Natural killer cell treated with Interleukin-12 subunit alpha and Interleukin-12 subunit beta and Interleukin-15 and Interleukin-18, amount 100 ng/mL, for 72 hours (primary cell): ENCODE measurements at places on chromosomes 7 and 10. TPM values are rescaled to one million over a fixed set of nuclear protein-coding genes. Genes with fewer than 3 reads are reported as not detected.

GIMAP5 gene
- total RNA-seq, result 75.5 TPM

DNA sequence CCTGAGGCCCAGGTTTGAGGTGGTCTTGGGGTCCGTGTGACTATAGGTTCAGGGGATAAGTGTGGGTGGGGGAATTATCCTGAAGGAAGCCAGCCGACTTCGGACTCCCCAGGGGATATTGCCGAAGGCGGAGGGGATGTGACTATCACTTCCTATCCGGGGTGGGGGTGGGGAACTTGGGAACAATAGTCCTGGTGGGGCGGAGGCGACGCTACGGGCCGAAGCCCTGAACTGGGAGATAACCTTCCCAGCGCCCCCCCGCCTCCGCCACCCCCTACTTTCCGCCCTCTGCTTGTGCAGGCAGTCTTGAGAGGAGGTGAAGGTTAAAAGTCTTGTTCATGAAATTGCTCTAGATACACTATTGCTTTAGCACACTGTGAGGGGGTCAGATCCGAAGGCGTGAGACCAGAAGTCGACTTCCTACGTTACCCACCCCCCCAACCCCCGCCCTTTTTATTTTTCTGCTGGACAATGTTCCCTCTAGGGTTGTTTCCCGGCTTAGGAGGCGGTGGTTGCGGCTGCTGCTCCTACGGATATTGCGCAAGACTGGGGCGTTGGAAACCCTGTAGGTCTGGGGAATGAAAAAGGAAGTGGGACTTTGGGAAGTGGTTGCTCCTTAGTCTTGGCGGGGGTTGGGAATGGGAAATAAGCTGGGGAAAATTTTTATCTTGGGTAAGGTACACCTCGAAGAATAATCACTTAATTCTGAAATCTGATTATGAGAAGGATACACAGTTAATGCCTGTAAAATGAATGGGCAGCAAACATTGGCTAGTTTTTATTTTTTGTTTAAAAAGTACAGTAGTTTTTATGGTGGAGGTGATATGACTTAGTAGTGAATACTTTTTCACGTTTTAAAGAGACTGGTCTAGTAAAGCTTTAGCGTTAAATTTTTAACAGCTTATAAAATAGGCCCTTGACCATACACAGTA, 1.5 kb downstream of the PTPN12 start:
- peak overlapping the region; percentile 87 for H3K4me3 ChIP-seq
- peak; percentile 73 for DNase-seq
- H3K27me3 ChIP-seq, result no peaks in the 10 kb centered on the region
- peak overlapping the region; percentile 69 for H3K27ac ChIP-seq
- no peaks in the 10 kb centered on the region for H3K36me3 ChIP-seq

DNA sequence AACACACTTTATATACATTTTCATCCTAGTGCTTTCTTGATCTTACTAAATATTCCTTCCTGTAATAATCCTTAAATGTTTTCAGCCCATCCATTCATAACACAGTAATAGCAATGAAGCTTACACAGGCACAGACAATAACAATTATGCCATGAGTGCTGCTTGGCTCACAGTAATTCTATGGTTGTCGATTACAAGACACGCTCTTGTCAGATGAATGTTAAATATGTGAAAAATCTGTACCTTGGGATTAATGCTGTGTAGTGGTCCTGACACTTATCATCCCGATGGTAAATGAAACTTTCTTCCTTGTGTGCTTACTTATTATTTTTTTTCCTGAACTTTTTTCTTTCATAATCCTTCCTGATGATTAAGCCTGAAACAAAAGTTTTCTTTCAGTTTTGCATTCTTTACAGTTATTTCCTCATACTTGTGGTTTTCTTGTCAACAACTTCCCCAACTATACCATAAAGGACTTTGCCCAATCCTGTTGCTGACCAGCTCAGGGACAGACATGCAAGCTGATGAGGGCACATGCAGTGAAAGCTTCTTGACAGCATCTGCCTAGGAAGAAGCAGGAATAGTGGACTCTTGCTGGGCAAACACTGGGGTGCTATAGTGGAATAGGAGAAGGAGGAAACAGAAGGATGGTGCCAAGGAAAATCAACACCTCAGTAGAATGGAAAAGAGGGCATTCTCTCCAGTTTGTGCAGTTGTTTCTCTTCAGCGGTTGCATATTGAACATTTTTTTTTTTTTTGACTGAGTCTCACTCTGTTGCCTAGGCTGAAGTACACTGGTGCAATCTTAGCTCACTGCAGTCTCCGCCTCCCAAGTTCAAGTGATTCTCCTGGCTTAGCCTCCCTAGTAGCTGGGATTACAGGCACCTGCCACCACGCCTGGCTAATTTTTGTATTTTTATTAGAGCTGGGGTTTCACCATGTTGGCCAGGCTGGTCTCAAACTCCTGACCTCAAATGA, 6.7 kb upstream of the MGAM2 start:
- no peaks in the 10 kb centered on the region for H3K36me3 ChIP-seq
- peaks cover 16% of the 10 kb centered on the region for H3K4me1 ChIP-seq
- H3K27me3 ChIP-seq, result peaks cover 9% of the 10 kb centered on the region
- no peak for DNase-seq

GRCh38 chr10:131002031-131002861, 309.3 kb downstream of the TCERG1L start:
- H3K27ac ChIP-seq, result no peak overlapping the region
- DNase-seq, result no peak
- no peaks in the 10 kb centered on the region for H3K4me1 ChIP-seq
- H3K36me3 ChIP-seq, result no peaks in the 10 kb centered on the region

GRCh38 chr10:10092581-10092980, 925.1 kb upstream of the CELF2 start:
- H3K27me3 ChIP-seq, result no peaks in the 10 kb centered on the region
- H3K4me1 ChIP-seq, result no peaks in the 10 kb centered on the region
- DNase-seq, result no peak
- H3K36me3 ChIP-seq, result no peaks in the 10 kb centered on the region
- no peak overlapping the region for H3K27ac ChIP-seq

- H3K4me3 ChIP-seq, result peak overlapping the region; percentile 94
- peak overlapping the region; percentile 90 for H3K27ac ChIP-seq
- H3K27me3 ChIP-seq, result no peaks in the 10 kb centered on the region
- peaks cover 33% of the 10 kb centered on the region for H3K36me3 ChIP-seq
- H3K4me1 ChIP-seq, result peaks cover 43% of the 10 kb centered on the region
Measured at GRCh38 chr7:106281585-106282318, 3.0 kb downstream of the NAMPT start.

- H3K27ac ChIP-seq, result no peak overlapping the region
- H3K27me3 ChIP-seq, result peaks cover 2% of the 10 kb centered on the region
- no peak for DNase-seq
- H3K36me3 ChIP-seq, result no peaks in the 10 kb centered on the region
- H3K4me1 ChIP-seq, result no peaks in the 10 kb centered on the region
Measured at GRCh38 chr10:99593312-99593711, 26.9 kb downstream of the SLC25A28 start.
